ENCODE measurements at places on chromosomes 3 and 15. TPM values are rescaled to one million over a fixed set of nuclear protein-coding genes. Genes with fewer than 3 reads are reported as not detected.

- no peak overlapping the region for H3K27ac ChIP-seq
- DNase-seq: no peak
- H3K27me3 ChIP-seq: no peaks in the 10 kb centered on the region
- H3K4me3 ChIP-seq: no peak overlapping the region
- H3K4me1 ChIP-seq: no peaks in the 10 kb centered on the region
- no peaks in the 10 kb centered on the region for H3K36me3 ChIP-seq
Observed at GRCh38 chr15:80380154-80380553, 24.0 kb upstream of the ARNT2 start.

GRCh38 chr3:98602078-98602678 lies 8.8 kb upstream of the CPOX start:
- no peak for DNase-seq
- H3K4me1 ChIP-seq: no peaks in the 10 kb centered on the region
- no peak overlapping the region for H3K4me3 ChIP-seq
- H3K27ac ChIP-seq: no peak overlapping the region
- H3K27me3 ChIP-seq: no peaks in the 10 kb centered on the region
- H3K36me3 ChIP-seq: no peaks in the 10 kb centered on the region

DNA sequence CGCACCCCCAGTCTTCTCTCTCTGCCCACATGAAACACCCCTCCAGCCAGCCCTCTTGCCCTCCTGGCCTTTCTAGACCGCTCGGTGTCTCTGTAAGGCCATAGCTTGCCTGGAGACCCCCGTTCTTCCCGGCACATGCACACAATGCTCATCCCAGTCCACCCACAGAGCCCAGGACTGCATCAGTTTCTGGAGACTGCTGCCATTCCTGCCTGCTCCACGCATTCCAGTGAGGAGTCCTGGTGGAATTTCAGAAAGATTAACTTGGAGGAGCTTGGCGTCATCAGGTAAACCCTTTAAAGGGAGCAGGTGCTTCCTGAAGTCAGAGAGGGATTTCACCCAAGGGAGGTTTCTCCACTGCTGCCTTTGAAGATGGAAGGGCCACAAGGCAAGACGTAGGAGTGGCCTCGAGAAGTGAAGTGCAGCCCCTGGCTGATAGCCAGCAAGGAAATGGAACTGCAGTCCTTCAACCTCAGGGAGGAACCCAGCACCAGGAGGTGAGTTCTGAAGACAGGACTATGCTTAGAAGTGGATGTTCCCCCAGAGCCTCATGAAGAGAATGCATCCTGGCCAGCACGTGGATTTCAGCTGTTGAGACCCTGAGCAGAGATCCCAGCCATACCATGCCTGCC lies 19.2 kb downstream of the SLC41A3 start:
- no peak for DNase-seq
- H3K27me3 ChIP-seq: no peaks in the 10 kb centered on the region
- no peak overlapping the region for H3K27ac ChIP-seq
- H3K4me1 ChIP-seq: peaks cover 2% of the 10 kb centered on the region

DNA sequence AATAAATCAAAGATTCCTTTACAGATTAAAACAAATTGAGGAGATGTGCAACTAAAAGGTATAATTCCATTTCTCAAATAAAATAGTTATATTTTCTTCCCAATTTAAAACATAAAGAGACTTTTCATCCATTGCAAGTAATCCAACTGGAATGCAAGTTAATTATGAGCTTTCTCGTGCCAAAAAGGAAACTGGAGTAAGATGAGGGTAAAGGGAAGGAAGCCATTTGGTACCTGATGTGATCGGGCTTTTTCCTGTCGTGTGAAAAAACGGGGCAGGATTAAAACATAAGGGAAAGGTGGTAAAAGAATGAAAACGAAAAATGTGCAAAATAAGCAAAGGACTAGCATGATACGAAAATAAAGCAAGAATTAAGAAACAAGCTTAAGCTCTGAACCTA lies 41.8 kb upstream of the XXYLT1 start:
- H3K4me1 ChIP-seq: no peaks in the 10 kb centered on the region
- no peak overlapping the region for H3K4me3 ChIP-seq
- no peaks in the 10 kb centered on the region for H3K36me3 ChIP-seq
- H3K27ac ChIP-seq: no peak overlapping the region
- H3K27me3 ChIP-seq: no peaks in the 10 kb centered on the region

- H3K27me3 ChIP-seq: no peaks in the 10 kb centered on the region
- DNase-seq: no peak
- H3K4me3 ChIP-seq: no peak overlapping the region
- no peaks in the 10 kb centered on the region for H3K4me1 ChIP-seq
- H3K36me3 ChIP-seq: no peaks in the 10 kb centered on the region
- no peak overlapping the region for H3K27ac ChIP-seq
Observed at GRCh38 chr3:52379610-52380009, 63.5 kb downstream of the DNAH1 start.

DNA sequence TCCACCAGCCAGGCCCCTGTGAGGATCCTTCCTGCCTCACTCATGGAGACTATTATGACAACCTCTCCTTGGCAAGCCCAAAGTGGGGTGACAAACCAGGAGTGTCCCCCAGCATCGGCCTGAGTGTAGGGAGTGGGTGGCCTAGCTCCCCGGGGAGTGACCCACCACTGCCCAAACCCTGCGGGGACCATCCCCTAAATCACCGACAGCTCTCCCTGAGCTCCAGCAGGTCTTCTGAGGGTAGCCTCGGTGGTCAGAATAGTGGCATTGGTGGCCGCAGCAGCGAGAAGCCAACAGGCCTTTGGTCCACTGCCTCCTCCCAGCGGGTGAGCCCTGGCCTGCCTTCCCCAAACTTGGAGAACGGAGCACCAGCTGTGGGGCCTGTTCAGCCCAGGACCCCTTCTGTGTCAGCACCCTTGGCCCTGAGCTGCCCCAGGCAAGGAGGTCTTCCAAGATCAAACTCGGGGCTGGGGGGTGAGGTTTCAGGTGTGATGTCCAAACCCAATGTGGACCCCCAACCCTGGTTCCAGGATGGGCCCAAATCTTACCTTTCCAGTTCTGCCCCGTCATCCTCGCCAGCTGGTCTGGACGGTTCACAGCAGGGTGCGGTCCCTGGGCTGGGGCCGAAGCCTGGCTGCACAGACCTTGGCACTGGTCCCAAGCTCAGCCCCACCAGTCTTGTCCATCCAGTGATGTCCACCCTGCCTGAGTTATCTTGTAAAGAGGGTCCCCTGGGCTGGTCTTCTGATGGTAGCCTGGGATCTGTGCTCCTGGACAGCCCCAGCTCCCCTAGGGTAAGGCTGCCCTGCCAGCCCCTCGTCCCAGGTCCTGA lies 1.0 kb downstream of the LIMD1 start:
- H3K27me3 ChIP-seq: no peaks in the 10 kb centered on the region
- peak overlapping the region; percentile 94 for H3K27ac ChIP-seq
- H3K36me3 ChIP-seq: no peaks in the 10 kb centered on the region

GRCh38 chr15:84946772-84947489 lies 34.7 kb upstream of the PDE8A start:
- H3K36me3 ChIP-seq: no peaks in the 10 kb centered on the region
- no peak overlapping the region for H3K4me3 ChIP-seq
- no peak for DNase-seq
- peaks cover 15% of the 10 kb centered on the region for H3K4me1 ChIP-seq

DNA sequence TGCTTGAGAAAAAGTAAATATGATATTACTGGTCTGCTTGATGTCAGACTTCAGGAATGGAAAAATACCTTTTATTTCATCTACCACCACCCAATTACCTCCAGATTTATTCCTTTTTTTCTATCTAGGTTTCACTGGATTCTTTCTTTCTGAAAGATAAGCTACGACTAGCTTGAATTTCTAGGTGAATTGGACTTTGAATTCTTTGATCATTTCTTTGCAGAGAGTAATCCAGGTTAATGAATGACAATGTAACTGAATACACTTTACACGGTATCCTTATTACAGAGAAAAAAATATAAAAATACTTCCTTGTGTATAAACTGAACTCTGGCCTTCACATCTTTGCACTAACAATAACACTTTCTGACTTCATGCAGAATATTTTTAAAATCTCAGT lies 59.5 kb upstream of the TRPC1 start:
- no peaks in the 10 kb centered on the region for H3K4me1 ChIP-seq
- no peaks in the 10 kb centered on the region for H3K36me3 ChIP-seq
- no peak overlapping the region for H3K27ac ChIP-seq
- H3K27me3 ChIP-seq: no peaks in the 10 kb centered on the region

- DNase-seq: no peak
- H3K36me3 ChIP-seq: no peaks in the 10 kb centered on the region
- no peak overlapping the region for H3K27ac ChIP-seq
- no peak overlapping the region for H3K4me3 ChIP-seq
- peaks cover 10% of the 10 kb centered on the region for H3K4me1 ChIP-seq
- no peaks in the 10 kb centered on the region for H3K27me3 ChIP-seq
Observed at GRCh38 chr3:54659347-54659746, 268.5 kb downstream of the LRTM1 start.

DNA sequence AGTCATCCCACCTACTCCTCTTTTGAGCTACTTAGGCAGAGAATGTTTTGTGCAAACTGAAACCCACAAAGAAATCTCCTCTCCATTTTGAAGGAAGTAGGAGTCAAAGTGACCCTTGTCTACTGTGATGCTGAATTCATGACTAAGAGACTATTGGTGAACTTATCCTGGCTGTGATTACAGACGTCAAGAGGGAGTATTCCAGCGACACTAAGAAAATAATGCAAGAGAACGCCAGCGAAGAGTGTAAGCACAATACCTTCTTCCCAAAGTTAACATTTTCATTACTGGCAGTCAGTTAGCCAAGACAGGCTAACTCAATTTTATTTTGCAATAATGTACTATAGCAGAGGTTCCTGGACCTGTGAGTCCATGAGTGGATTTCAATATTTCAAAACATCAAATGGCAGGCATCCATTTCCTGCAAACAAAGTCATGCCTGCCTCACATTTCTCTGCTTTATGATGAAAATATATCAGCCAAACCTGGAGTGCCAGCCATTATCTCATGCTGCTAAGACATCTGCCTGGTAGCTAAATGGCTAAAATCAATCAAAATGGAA lies 59.0 kb downstream of the CTNNB1 start:
- DNase-seq: no peak
- no peak overlapping the region for H3K4me3 ChIP-seq
- H3K36me3 ChIP-seq: no peaks in the 10 kb centered on the region

GDPGP1 gene
- total RNA-seq: 5.0 TPM

UPK1B gene
- not detected for total RNA-seq

IGSF10 gene
- 34.6 TPM for total RNA-seq

PLCH1 gene
- total RNA-seq: not detected

All from thoracic aorta (tissue), 2 donors.